ENCODE measurements at places on chromosomes 12 and 14.

DNA sequence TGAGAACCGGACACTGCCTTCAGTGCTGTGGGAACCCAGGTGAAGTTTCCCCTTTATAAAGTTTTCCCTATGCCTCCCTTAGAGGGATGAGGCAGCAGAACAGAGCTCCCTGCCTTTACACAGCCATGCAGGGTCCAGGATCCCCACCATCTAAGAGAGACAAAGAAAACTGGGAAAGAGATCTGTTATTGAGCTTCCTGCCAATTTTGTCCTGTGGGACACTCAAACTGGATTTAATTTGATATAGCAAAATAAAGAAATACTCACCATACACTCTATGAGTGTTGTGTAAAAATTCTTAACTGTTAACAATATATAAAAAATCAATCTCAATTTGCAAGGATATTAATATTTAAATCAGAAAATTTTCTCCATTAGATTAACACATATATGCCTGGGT lies 69.9 kb downstream of the DRAM1 start:
- DNase-seq = no peak

GRCh38 chr14:87076146-87076545 lies 916.8 kb downstream of the GALC start:
- no peak for DNase-seq

DNA sequence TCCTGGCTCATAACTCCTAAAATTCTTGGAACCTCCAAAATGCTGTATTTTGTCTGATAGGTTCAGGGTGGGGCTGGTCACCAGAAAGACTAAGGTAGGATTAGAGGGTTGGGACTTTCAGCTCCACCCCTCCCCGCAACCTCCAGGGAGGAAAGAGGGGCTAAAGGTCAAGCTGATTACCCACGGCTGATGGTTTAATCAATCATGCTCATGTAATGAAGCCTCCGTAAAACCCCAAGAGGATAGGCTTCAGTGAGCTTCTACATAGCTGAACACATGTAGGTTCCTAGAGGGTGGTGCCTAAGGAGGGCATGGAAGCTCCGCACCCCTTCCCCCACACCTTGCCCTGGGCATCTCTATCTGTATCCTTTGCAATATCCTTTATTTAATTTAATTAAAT lies 60.0 kb downstream of the DGLUCY start:
- DNase-seq = no peak

DNA sequence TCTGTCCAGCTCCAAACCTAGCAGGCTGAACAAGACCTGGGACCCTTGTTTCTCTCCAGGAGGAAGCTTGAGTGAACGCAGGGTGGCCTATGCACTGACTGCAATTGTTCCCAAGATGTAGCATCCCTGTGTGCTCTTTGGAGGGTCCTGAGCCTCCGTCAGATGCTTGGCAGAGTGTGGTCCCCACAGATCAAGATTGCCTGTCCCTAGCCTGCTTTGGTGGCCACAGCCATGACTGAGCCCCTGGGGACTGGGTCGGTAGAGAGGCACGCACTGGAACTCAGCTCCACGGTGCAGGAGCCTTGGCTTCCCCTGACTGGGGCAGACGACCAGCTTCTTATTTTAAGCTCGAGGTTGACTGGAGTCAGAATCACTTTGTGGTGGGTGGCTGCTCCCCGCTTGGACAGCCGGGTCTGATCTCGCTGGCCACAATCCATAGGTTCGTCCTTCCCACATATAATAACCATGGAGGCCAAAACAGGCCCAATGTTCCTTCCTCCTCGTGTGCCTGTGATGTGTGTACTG lies 97.8 kb downstream of the LGMN start:
- DNase-seq = no peak

DNA sequence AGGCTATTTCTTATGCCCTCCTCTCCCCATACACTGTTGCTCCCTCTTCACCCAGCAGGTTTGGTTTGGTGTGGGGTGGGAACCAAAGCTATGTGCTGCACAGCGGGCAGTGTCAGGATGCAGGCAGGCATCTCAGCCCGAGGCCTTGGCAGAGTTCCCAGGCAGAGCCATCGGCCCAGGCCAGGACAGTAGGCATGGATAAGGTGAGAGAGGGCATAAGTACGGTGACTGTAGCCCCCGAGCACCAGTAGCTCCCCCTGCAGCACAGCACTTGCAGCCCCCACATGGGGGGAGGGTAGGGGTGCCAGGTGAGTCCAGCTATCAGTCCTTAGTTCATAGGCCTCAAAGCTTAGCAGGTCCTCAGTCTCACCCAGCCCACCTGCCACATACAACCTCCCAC lies 7.2 kb downstream of the KLHL33 start:
- no peak for DNase-seq

- DNase-seq = no peak
These were observed 250.4 kb downstream of the CHST11 start for GRCh38 chr12:104707194-104707593.

DNA sequence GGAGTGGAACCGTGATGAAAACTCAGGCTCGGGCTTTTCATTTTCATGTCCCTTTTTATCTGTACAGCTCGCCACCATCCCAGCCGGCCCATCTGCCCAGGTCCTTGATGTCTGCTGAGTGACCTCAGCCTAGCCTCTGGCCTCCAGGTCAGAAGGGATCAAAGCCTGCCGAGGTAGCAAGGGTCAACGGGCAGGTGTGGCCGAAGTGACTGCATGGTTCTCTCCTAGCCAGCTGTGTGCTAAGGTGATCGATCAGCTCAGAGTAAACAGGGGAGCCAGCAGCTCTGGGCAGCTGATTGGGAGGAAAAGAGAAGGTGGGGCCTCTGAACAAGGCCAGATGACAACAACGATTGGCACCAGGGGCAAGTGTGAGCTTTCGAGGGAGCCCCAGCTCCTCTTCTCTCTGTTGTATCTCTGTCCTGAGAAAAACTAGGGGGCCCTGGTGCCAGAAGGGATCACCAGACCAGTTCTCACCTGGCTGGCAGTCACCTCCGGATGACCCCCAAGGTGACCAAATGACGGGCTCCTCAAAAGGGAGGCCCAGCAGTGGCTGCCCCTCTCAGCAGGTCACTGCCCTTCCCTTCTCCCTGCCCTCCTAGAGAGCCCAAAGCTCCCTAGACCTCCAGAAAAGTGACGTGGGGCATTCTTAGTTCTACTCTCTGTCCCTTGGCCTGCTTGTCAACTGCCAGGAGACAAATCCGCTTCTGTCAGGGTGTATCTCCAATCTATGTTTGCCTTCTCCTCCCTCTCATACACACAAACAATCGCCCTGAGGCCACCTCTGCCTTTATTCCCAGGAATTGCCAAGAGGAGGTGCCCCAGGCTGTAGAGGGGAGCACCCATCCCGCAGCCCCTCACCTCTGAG lies 3.4 kb downstream of the SLC6A12 start:
- no peak for DNase-seq

DNA sequence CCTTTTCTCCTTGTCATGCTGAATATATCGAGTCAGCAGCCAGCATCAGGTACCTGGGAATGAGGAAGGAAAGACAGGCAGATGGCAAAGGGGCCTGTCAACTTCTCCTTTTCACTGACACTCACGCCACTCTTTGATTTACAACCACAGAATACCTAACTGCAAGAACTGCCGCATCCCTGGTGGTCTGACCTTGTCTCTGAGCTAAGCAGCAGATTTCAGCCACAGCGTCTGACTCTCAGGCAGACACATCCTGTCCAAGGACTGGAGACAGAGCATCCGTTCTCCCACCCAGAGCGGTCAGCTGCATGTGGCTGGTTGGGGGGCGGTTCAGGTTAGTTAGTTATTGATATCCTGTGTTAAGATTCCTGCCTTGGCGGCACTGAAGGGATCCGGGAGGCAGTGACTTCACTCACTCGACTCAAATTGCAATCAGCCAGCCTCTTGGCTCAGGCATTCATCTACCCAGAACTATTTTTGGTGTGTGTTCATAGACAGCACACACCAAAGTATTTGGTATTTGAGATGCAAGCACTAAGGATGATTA lies 11.2 kb upstream of the MAP1LC3B2 start:
- DNase-seq = no peak

DNA sequence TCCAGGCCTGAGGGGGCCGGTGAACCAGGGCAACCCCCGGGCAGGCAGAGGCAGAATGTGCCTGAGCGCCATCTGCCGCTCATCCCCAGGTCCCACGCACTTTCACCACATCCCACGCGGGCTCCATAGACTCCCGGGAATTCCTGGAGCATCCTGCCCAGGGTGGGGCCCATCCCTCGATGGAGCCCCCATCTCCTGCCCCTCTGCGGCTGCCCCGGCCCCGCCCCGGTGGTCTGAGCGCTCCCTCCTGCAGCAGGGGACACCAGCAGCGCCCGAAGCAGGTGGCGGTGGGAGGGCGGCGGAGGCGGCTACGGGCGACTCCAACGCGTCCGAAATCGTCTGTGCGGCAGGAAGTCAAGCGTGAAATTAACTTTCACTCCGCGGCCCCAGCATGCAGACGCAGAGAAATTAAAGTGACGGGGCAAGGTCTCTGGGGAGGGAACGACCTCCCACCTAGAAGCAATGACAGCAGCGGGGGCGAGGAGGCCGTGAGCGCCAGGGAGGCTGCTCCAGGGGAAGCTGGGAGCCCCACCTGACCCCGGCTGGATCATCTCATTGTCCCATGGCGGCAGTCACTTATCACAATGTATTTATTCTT lies 122.2 kb downstream of the NCOR2 start:
- no peak for DNase-seq

GRCh38 chr14:102565959-102566358 lies 26.5 kb upstream of the RCOR1 start:
- DNase-seq = no peak

GRCh38 chr12:112303004-112303403 lies 79.2 kb downstream of the HECTD4 start:
- no peak for DNase-seq

DNA sequence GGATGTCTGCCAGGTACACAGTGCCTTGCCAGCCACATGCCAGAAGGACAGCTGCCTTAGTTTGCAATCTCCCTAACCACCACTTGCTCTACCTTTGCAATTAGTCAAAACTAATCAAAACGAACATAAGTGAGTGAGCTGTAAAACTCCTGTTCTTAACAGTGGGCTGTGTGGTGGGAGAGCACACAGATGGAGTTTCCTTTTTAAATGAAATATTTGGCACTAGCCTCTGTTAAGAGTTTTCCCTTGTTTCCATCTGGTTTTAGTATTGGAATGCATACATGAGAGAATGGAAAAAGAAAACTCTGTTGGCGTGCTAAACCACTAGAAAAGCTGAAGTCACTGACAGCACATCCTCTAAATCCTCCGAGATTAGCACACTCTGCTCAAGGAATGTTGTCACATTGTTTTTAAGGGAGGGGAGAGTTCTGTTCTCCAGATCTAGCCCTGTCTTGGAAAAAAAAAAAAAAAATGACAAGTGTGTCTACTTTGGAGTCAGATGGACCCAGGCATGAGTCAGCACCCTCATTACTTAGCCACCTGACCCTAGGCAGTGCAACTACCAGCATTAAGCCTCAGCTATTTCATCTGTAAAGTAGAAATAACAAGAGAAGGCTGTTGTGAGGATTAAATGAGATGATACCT lies 83.9 kb downstream of the STXBP6 start:
- no peak for DNase-seq

GRCh38 chr14:104432611-104433231 lies 146.8 kb upstream of the C14orf180 start:
- no peak for DNase-seq

GRCh38 chr12:52508211-52508610 lies 12.0 kb downstream of the KRT5 start:
- DNase-seq = no peak

- DNase-seq = no peak
These were observed 50.6 kb downstream of the KIF21A start for GRCh38 chr12:39392154-39392925.

GRCh38 chr12:117042171-117042842 lies 56.9 kb downstream of the TESC start:
- no peak for DNase-seq

- no peak for DNase-seq
These were observed 33.1 kb downstream of the ITPK1 start for GRCh38 chr14:93082576-93083001.

DNA sequence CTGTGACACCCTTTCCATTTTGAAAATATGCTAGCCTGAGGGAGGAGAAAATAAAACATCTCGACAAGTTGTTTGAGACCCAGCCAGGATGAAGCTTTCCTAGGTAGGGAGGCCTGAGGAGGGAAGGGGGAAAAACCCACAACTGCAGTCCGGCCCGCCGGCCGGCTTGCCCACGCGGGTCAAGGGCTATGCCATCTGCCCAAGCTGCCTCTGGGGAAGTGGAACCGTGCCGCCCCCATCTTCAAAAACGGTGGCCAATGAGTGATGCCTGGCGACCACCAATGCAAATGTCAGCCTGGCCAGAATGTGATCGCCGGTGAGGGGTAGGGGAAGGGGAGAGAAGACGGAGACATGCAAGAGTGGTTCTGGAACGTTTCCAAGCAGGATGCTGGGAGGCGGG lies 263.5 kb upstream of the ALG10B start:
- DNase-seq = no peak

DNA sequence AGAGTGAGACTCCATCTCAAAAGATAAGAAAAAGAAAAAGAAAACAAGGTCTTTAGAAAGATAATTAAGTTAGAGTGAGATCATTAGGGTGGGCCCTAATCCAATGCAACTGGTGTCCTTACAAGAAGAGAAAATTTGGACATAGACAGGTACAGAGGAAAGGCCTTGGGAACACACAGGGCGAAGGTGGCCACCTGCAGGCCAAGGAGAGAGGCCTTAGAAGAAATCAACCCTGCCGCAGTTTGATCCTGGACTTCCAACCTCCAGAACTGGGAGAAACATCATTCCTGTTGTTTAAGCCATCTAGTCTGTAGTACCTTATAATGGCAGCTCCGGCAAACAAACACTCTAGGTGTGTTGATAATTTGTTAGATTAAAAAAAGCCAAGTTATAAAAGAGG lies 491.9 kb downstream of the MED13L start:
- no peak for DNase-seq

GRCh38 chr12:92927055-92927435 lies 2.0 kb downstream of the EEA1 start:
- DNase-seq = no peak

Data from DMS79 (cell line).